ENCODE measurements at places on chromosomes 7 and 10.

DNA sequence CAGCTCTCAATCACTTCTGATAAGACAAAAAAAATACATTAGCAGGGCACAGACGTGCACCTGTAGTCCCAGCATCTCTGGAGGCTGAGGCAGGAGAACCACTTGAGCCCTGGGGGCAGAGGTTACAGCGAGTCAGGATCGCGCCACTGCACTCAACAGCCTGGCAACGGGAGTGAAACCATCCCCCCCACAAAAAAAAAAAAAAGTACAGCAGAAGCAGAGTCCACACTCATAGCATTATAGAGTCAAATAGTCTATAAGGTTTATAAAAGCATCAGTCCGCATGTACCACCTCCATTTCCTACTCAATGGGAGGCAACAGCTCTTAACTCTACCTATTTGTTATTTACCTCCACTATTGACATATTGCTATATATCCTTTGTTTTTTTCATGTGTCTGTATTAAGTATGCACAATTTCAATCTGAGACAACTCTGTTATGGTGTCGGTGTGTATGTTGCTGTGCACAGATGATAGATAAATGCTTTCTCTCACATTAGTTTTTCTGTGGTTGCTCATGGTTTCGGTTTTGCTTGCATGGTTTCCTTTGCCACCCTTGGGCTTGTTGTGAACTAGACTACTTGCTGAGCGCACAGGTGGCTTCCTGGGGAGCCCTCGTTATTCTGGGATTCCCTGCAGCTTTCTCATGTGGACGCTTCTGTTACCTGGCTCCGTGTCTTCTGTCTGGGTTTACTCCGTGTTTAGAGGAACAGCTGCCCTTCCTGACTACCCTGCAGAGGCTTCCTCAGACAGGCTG is 40.4 kb downstream of the PROSER2 start:
- DNase-seq: no peak

DNA sequence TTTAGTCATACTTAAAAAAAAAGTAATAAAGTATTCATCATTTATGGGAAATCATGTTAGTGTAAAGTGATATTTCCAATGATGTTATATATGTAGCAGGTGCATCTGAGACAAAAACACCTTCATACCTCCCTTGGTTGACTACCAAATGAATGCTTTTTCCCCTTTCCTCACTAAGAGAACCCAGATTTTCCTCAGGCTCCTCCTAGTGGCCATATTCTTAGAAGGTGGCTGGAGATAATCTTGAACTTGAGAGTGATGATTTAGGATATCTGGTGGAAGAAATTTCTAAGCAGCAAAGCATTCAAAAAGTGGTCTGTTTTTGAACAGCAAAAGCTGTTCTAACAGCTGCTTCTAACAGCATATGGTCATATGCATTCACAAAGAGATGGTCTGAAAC is 16.8 kb upstream of the DNAH11 start:
- DNase-seq: no peak

GRCh38 chr7:8714791-8715190 is 281.4 kb downstream of the NXPH1 start:
- no peak for DNase-seq

- DNase-seq: no peak
Measured at GRCh38 chr10:132885451-132886210, 56.7 kb downstream of the CFAP46 start.

GRCh38 chr10:17649836-17650235 is 5.9 kb downstream of the STAM start:
- DNase-seq: no peak

DNA sequence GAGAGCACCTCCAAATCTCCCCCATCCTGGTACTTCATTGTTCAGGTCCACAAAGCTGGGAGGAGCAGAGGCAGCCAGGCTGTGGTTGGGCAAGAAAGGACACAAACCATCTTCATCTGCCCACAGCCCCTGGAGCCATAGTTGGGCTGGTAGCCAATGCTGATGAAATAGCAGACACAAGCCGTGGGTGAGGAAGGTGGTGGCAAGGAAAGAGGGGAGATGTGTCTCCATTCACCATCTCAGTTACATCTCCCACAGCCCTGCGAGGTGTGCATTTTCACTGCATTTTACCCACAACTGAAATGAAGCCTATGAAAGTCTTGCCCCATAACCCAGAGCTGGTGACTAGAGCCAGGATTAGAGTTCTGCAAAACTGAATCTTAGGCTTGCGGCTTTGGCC is 35.0 kb downstream of the PIK3AP1 start:
- no peak for DNase-seq

DNA sequence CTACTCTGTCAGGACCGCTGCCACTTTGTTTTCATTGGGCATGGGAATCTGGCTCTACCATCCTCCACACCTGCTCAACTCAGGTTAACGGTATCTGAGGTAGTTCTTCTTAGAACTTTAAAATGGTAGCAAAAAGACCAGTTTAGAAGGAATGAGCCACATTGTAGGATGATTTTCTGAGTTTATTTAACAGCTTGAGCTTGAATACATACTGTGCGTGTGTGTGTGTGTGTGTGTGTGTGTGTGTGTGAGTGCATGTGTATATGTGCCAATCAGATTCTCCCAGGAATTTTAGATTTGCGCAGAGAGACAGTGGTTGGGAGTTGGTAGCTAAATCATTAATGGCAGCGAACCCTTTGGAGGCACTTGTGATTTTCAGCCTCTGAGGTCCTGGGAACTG is 81.4 kb downstream of the SPAG6 start:
- no peak for DNase-seq
